ENCODE measurements at places on chromosomes 13 and 19.

- DNase-seq = no peak
Measured at GRCh38 chr19:576768-577438, 4.5 kb downstream of the BSG start.

GRCh38 chr19:15200553-15201364, at the start of gene NOTCH3:
NOTCH3 (minus strand) TSS chr19:15200995; CDS start chr19:15200905, 90 bp downstream.
- peak; percentile 22 for DNase-seq

DNA sequence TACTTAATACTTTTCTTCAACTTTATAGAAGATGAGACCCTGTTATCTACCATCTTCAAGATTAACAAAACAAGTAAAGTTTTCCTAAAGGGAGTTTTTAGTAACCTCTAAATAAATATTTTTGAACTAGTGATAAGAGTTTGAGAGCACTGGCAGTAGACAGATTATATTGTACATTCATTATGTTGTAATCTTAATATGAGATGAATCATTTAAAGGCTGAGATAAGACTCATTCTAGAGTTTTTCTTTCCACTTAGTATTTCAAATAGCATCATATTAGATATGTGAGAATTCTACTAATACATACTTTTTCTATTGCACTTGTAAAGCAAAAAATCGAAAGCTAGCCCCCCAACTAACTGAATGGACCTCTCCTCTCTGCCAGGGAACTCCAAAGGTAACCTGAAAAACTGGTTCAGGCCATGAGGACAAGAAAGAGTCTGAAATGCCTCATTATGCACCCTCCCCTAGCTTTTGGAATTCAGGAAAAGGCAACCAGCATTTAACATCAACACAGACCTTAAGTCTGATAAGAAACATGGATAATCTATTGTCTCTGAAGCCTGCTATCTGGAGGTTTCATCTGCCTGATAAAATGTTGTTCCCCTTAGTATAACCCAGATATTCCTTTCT, 875.4 kb upstream of the SLC10A2 start:
- peak; percentile 2 for DNase-seq

- no peak for DNase-seq
Measured at GRCh38 chr19:3289971-3290569, 65.6 kb downstream of the CELF5 start.

GRCh38 chr13:20129076-20129475, 31.8 kb downstream of the GJA3 start:
- no peak for DNase-seq

DNA sequence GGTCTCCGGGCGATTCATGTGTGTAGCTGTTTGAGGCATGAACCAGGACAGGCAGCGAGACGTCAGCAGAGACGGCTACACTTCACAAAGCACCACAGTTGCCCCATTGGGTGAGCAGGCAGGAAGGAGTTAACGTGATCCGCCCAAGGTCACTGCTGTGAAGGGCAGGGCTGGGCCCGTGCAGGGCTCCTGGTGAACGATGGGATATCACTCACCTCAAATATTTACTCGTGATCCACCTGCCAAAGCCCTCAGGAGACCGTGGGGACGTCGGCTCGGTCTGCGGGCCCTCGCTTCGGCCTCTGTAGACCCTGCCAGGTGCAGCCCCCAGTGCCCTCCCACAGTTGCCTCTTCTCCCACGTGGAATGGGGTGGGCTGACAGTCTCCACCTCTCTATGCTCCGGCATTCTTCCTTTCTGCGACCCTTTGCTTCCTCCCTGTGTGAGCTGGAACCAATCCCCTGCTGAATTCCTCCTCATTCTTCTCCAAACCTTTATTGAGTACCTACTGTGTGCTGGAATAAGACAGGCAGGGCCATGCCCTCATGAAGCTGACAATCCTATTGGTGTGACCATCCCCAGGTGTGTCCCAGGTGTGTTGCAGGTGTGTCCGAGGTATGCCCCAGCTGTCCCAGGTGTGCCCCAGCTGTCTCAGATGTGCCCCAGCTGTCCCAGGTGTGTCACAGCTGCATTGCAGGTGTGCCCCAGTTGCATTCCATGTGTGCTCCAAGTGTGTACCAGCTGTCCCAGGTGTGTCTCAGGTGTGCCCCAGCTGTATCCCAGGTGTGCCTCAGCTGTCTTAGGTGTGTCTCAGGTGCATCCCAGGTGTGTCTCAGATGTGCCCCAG, 2.0 kb upstream of the GRK1 start:
- DNase-seq = no peak

- DNase-seq = peak; percentile 6
Measured at GRCh38 chr13:80341756-80342370, 937 bp upstream of the SPRY2 start.

DNA sequence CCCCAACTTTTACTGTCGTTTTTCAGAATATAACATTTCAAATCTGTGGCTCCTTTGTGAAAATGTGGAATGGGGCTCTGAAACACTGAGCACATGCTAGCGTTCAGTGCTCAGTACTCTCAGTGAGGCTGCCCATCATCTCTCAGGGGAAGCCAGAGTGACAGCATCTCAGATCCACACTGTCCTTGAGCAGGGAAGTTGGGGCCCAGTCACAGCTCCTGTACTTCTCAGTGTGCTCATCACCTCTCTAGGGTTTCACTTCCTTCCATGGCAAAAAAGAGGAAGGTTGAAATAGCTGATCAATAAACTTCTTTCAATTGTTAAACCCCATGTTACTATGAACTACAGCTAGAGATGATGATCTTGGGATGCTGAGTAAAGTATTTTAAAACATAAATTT, 565.9 kb upstream of the SPRY2 start:
- no peak for DNase-seq

GRCh38 chr13:23883255-23883654, 5.9 kb downstream of the MIPEP start:
- DNase-seq = no peak

DNA sequence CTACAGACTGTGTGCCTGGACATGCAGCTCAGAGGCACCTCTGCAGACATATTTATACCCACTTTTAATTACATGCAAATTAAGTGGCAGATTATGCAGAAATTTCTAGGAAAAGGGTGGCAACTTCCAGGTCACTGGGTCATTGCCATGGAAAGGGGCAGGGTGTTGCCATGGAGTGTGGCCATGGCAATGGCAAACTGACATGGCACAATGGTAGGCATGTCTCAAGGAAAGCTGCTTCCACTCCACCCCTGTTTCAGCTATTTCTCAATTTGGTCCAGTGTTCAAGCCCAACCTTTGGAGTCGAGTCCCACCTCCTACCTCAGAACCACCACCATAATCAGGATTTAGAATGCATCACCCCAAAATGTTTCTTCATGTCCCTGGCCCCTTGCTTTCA, 170.7 kb upstream of the TSHZ3 start:
- no peak for DNase-seq

GRCh38 chr13:84653915-84654534, 771.8 kb upstream of the SLITRK1 start:
- DNase-seq = no peak

DNA sequence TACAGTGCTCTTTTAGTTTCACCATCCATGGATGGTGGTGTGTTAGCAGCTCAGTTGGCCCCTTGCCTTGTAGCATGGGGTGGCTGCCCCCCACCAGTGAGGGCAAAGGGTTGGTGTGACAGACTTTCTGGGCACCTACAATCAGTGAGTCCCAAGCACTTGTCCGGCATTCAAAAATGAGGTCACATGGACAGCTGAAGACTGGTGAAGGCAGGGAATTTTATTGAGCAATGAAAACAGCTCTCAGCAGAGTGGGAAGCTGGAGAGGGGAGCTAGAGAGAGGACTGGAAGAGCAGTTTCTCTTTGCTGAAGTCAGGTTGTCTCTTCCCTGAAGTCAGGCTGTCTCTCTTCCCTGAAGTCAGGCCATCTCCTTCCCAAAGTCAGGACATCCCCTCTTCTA, 1053.2 kb downstream of the SLITRK1 start:
- no peak for DNase-seq

DNA sequence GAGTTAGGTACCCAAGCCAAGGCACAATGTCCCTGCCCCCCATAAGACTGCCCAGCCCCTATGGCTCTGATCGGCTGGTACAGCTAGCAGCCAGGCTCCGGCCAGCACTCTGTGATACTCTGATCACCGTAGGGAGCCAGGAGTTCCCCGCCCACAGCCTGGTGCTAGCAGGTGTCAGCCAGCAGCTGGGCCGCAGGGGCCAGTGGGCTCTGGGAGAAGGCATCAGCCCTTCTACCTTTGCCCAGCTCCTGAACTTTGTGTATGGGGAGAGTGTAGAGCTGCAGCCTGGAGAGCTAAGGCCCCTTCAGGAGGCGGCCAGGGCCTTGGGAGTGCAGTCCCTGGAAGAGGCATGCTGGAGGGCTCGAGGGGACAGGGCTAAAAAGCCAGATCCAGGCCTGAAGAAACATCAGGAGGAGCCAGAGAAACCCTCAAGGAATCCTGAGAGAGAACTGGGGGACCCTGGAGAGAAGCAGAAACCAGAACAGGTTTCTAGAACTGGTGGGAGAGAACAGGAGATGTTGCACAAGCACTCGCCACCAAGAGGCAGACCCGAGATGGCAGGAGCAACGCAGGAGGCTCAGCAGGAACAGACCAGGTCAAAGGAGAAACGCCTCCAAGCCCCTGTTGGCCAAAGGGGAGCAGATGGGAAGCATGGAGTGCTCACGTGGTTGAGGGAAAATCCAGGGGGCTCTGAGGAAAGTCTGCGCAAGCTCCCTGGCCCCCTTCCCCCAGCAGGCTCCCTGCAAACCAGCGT, 3.0 kb upstream of the KMT2B start:
- DNase-seq = no peak

All from Calu3 (cell line).